Bone marrow (tissue), 2 donors: ENCODE measurements at places on chromosomes 3 and 15.

DNA sequence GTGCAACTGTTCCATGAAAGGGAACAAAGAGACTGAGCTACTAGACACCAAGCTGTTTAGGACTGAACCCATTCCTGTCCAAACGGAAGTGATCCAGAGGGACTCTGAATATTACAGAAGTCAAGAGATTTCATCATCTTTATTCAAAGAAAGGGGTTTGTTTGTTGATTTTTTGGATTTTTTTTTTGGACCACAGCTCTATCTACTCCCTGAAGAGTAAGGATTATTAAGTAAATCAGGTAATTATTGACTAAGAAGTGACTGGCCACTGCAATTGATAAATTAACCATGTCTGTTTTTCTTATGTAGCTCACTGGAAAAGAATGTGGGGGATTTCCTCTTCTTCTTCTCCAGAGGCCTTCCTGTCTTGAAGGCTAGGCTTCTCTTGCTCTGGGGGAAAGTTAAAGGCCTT, 146.6 kb upstream of the TPM1 start:
- no peak for DNase-seq

- DNase-seq, result no peak
Measured at GRCh38 chr3:149402481-149402880, 25.0 kb upstream of the TM4SF1 start.

DNA sequence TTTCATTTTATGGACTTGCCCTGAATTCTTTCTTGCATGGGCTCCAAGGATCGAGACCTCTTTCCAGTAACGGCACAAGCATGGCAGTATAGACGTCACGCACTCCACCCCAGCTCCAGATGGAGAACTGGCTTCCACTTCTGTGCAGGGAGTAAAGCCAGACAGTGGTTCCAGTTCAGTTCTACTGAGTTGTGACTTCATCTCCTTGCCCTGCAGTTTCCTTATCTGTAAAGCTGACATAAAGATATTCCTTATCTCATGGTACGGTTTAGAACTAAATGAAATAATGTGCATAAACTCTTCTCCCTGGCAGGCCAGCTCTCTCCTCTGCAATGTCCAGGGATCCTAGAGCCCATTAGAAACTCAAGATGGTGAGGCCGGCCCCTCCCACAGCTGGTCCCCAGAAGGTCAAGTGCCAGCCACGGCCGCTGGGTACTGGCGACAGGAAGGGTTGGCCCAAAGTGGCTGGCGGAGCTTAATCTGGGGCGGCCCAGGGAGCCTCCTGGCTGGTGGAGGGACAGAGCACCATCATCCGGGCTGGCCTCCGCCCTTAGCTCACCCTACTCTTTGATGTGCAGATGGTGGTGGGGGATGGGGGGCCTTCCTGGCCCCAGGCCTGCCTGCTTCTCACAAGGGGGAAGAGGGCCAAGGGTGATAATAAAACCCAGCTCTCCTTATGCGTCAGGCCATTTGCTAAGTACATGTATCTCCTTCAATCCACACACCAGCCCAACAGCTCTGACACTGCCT, 7.2 kb downstream of the MESP2 start:
- DNase-seq, result no peak

DNA sequence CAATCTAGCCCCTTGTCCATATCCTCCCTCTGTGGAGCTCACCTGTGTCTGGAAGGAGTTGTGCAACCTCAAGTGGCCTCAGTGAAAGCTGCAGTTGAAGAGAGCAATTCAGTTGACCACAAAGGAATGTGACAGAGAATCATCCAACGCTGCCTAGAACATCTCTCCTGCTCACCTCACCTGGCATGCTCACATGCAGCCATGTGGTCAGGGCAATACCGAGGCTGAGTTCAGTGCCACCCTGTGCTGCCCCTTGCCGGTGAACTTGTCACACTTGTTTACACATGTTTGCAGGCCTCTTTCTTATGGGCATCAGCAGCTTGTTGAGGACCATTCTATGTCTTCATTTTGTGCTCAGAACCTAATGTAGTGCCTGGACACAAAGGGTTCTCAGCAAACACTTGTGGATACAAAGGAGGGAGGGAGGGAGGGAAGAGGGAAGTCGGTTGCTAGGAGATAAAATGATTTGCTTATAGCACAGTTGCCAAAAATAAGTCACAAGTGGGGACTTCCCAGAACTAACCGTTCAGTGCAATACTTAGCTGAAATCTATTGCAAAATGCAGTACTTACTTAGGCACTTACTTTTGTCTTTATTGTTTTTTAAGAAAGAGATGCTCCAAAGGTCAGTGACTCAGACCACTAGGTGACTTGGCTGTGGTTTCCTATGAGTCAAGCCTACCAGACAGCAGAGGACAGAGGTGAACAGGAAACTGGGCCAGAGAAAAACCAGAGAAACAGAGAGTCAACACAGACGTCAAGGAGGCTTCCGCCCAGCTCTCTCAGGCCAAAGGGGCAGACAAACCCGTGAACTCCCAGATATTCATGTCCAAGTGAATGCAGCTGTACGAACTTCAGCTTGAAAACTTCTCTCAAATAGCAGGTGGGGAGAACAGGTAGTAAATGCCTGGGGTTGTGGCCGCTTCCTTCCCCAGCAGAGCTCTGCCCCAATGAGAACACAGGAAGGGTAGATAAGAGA, 227.8 kb upstream of the CTNNB1 start:
- peak; percentile 92 for DNase-seq

DNA sequence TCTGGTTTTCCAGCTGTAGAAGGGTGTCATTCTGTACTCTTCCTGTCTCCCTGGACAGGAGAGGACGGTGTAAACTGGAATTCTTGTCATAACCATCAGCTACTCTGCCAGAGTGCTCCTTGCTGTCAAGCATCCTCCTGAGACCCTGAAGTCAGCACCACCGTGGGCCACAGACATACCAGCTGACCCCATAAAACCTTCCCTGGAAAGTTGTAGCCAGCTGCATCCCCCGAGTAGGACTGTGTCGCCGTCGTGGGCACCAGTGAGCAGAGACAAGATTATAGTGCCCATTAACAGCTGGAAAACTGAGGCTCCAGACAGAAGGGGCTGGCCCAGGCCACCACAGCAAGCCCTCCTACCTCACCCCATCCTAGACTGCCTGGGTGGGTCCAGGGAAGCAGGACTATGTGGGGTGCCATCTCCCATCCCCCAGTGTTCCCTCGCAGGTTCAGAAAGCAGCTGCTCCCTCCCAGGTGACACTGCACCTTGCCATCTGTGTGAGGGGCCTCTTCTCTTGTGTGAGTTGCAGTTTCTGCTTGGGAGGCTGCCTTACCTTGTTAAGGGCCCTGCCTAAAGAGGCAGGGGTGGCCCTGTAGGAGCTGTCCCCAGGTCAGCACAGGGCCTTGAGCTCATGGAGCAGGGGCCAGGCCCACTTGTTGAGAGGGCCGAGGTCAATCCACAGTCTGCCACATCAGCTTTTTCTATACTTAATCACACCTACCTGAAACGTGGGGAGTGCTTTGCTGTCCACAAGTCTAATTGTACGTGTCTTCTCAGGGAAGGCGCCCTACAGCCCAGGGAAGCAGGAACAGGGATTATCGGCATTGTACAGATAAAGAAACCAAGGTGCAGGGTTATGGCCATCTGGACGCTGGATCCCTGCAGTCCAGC, 191.9 kb upstream of the LINGO1 start:
- no peak for DNase-seq

DNA sequence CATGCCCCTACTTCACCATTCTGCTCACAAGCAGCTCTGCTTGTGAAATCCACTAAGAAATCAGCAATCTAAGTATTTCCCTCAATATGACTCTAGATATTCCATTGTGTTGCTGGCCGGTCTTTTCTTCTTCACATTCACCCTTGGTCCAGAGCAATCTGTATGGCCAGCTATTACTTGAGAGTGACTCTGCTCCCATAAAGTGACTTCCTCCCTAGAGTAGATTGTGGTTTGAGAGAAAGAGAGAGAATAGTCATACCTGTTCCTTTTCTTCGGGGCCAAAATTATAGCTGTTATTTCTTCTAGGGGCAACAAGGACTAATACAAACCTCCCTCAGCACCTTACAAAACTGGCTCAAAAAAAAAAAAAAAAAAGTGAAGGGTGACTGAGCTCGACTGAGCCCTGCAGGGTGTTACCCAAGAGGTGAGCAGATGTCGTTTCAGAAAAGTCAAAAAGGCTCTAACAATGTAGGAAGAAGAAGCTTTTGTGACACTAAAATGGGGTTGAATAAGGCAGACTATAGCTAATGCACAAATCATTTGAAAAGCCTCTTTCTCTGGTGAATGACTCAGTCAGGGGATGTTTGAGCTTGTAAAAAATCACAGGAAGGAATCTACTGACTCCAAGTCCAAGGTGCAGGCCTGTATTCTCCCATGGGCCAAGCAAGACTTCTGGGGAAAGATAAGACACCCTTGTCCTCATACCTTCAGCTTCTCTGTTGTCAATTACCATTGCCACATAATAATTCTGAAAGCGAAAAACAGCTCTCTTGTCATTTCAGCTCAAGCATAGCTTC, 161.0 kb upstream of the SLC24A5 start:
- no peak for DNase-seq
